WTC11 (cell line): ENCODE measurements at places on chromosomes 2 and 18.
A peak's percentile ranks its signal among the peaks of the same experiment; 100 is the strongest.

- DNase-seq: no peak
Measured at GRCh38 chr2:149290662-149291061, 39.7 kb upstream of the LYPD6 start.

GRCh38 chr18:79395761-79396404 lies at the start of gene NFATC1:
Gene NFATC1 (plus strand): TSS chr18:79395930. CDS start chr18:79396225, 295 bp downstream.
- peak; percentile 75 for DNase-seq

GRCh38 chr2:139773720-139774277 lies 993.6 kb upstream of the NXPH2 start:
- DNase-seq: no peak

DNA sequence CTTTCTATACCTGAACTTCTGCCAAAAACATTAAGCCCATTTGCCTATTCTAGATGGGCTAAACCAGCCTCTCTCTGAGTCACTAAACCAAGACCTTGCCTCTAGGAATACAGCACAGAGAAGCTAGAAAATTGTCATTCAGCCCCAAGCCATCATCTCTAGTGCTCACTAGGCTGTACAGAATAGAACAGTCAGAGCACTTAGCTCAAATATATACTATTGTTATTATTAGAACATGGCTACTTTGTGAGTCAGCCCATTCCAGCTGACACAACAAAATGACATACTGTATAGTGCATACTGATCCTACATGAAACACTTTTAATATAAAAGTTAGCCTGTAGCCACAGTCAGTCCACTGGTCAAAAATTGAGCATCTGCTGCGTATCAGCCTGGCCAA lies 418.8 kb downstream of the NRXN1 start:
- no peak for DNase-seq

DNA sequence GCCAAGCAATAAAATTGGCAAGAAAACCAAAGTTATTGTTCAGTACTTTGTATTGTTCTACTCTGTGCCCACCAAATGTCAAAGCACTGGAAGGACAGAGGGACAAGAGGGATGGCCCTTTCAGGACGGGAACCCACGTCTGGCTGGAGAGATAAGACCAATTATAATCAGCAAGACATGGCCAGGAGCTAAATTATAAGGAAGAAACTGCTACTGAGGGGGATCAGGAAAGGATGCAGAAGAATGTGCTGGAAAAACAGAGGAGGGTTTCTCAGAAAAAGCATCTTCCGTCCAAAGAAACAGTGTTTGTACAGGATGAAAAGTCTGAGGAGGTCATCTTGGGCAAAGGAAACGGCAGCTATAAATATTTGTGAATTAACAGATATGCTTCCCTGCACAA lies 46.4 kb upstream of the NARS1 start:
- no peak for DNase-seq

GRCh38 chr2:37468170-37468569 lies 123.7 kb downstream of the QPCT start:
- no peak for DNase-seq

DNA sequence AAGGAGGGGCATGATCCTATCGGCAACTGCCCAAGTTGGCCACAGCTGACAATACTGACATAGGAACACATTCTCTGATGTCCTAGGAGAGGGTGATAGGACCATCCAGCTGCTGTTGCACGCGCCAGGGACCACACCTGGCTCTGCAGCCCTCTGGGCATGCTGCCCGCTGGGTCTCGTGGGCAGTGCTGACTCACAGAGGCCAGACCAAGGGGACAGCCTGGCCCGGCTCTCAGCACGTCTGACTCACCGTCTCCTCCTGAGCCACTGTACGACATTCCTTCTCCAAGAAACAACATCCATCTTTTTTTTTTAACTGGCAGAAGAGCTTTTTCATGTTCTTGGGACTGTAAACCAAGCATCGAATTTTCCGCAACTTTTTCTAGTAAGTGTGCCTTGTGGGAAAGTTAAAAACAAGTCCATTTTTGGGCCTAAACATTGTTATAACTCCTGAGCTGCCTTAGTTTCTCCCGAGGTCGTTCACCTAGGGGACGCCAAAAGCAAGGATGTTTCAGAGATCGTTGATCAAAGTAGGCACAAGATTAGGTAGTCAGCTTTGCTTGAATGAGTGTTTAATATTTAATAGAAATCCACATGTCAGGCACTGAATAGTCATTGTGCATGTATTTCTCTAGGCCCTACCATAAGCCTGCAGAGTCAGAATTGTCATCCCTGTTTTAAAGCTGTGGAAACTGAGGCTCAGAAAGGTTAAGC lies 100.3 kb downstream of the TTC32 start:
- DNase-seq: no peak

- DNase-seq: no peak
Measured at GRCh38 chr2:190545555-190546385, 11.2 kb upstream of the NEMP2 start.

GRCh38 chr2:226733189-226733858 lies 66.3 kb downstream of the IRS1 start:
- DNase-seq: no peak

GRCh38 chr2:3641181-3641580 lies 16.8 kb upstream of the ALLC start:
- no peak for DNase-seq

- no peak for DNase-seq
Measured at GRCh38 chr2:238968616-238969384, 120.9 kb downstream of the TWIST2 start.

GRCh38 chr2:239275847-239276831 lies 124.7 kb downstream of the HDAC4 start:
- DNase-seq: no peak

GRCh38 chr18:44944461-44944860 lies 263.8 kb downstream of the SETBP1 start:
- DNase-seq: no peak

DNA sequence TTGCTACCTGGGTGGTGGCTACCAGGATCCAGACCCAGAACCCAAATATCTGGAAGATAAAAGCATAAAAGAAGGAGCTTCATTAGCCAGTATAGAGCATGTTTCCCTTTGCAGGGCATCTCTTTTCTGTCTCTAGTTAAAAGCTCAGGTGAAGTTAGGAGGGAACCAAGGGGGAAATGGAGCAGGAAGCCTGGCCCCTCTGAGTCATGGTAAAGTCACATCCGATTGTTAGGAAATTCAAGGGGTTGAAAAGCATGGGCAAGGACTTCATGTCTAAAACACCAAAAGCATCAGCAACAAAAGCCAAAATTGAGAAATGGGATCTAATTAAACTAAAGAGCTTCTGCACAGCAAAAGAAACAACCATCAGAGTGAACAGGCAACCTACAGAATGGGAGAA lies 126.9 kb downstream of the RPIA start:
- no peak for DNase-seq

- no peak for DNase-seq
Measured at GRCh38 chr2:188326669-188327301, 35.1 kb downstream of the GULP1 start.

DNA sequence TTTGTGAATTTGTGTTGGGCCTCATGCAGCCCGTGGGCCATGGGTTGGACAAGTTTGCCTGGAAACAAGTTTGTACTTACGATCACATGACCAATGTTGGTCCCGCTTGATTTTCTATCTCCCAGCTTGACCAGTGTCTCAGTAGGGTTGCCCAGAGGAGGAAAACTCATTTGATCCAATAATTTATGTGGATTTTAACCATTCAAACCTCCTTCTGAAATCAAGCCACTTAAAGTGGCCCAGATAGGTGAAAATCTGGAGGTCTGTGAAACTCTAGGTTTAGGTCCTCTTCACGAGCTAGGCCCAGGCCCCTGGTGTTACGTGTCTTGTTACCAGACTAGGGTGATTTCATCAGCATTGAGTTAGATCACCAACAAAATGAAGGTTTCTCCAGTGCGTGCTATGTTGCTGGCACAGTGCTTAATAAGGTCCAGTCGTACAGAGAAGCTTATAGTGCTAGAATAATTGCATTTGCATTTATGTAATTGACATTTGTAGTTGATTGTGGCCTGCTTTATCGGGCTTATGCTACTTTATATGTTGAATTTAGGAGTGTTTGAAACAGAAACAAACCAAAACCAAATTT lies 4.4 kb downstream of the ACTR2 start:
- DNase-seq: no peak

- no peak for DNase-seq
Measured at GRCh38 chr2:64189167-64189566, 44.9 kb upstream of the PELI1 start.

GRCh38 chr2:241598061-241598460 lies 38.9 kb downstream of the THAP4 start:
- no peak for DNase-seq

DNA sequence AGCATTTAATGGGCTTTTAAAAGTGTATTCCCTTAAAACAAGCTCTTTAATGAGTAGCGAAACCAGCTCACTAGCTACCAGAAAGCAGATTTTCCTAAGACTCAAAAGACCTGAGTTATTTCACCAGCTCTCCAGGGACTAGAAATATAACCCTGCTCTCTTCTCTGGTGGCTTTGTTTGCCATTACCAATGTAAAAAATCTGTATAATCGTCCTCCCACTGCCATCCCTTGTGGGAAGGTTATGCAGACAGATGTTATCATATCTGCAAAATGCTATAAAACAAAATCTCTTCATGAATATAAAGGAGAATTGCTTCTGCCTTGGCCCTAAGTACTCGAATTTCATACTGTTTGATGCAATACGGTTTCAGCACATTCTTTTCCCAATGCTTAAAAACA lies 335.2 kb downstream of the NUP35 start:
- no peak for DNase-seq

DNA sequence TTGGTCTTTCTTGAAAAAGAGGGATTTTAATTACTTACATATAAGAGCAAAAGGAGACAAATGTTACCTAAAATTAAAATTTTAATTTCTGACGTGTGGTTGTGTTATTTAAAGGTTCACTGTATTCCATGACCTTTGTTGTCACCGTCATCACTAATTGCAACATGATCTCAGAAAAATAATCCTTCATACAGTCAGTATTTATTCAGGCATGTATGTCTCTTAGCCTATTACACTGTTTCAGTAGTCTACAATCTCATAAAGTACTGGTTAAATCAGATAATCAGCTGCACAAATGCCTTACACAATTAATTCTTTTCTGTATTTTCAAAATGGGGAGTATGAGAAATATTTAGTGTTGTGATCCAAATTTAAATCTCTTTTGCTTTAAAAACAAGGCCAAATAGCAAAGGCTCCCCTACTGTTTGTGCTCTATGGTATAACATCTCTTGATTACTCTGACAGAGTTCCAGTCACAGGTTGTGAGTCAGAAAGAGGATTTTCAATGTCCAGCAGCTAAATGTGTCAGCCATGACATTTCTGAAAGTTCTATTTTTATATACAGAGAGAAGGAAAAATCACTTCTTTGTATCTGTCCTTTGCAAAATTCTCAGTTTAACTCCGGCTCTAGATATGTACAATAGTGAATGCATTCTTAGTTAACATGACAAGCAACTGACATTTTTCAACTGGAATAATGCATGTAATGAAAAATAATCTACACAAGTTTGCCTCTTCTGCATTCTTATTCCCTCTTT lies 184.0 kb downstream of the FIGN start:
- no peak for DNase-seq

- no peak for DNase-seq
Measured at GRCh38 chr2:168212866-168213265, 34.5 kb downstream of the STK39 start.

- DNase-seq: no peak
Measured at GRCh38 chr2:118845005-118845521, 2.4 kb downstream of the EN1 start.

GRCh38 chr18:43506935-43507334 lies 229.6 kb upstream of the SYT4 start:
- DNase-seq: no peak

GRCh38 chr2:200007306-200007705 lies 51.9 kb downstream of the MAIP1 start:
- DNase-seq: no peak

DNA sequence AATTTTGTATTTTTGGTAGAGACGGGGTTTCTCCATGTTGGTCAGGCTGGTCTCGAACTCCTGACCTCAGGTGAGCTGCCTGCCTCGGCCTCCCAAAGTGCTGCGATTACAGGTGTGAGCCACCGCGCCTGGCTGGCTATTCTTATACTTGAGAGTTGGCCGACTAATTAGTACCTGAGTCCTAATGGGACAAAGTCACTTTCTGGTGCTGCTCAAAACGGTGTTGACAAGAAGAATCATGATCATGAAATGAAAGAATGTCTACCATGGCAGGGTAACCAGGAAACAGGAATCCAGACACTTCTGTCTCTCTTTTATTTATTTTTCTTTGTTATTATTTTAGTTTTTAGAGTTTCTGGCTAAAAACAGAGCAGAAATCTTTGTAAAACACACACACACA lies 54.7 kb upstream of the RAB6D start:
- no peak for DNase-seq

DNA sequence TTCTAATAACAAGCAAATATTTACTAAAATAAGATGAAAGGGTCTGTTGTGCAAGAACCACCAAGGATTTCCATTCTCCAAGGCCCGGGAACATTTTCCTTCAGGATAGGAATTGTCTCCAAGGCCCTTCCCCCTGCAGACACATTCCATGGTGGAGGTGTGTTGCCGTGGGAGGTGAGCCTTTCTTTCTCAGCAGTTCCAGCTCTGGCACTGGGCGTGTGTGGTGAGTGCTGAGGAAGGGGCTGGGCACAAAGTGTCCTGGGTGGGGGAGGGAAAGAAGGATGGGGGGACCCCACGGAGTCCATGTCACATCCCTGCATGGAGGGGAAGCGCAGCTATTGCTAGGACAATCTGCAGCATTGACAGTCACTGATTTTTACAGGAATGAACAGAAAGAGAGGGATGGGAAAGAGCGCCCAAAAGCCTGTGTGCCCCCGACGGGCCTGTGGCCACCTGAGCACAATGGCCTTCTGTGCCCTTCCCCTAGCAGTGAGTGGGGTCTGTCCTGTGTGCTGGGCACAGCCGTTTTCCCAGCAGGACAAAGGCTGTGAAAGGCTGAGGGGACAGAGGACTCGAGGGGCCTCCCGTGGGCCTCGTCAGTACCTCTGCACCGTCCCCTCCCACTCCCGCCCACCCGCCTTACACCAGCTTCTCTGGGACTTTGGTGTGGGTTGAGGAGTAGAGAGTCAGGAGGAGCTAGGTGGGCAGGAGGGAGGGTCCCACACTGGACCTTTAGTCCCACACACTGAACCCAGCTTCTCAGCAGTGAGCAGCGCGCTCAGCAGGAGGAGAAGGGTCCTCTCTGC lies 79.8 kb downstream of the PTGR3 start:
- no peak for DNase-seq

DNA sequence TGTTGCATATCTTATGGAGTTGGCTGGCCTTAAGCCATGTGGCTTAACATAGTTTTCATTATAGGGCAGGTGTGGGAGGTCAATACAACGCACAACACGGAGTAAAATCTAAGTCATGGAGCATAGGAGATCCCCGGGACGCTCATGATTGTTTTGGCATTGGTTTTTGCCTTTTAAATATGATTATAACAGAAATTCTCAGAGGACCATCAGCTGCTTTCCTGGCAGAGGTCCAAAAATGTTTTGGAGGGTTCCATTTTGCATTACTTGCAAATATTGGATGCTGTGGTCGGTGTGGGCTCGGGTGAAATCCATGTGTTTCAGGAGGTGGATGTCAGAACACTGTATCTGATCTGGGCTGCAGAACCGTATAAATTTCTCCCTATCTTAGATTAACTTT lies 3.4 kb downstream of the NCOA1 start:
- DNase-seq: no peak

- no peak for DNase-seq
Measured at GRCh38 chr2:8324901-8325300, 357.0 kb upstream of the ID2 start.
